Aorta (tissue), 5 donors: ENCODE measurements at places on chromosomes 1 and 21. TPM values are rescaled to one million over a fixed set of nuclear protein-coding genes. Genes with fewer than 3 reads are reported as not detected.

Gene GUCA2B
- not detected for total RNA-seq

Gene FCRL6
- 1.7 TPM for total RNA-seq

Gene GPR52
- total RNA-seq = 6.5 TPM

Gene CDC14A
- total RNA-seq = 8.3 TPM

Gene SHE
- total RNA-seq = 44.1 TPM

Gene TSPAN2
- total RNA-seq = 49.5 TPM
